ENCODE measurements at places on chromosomes 7 and 10.

GRCh38 chr10:104893701-104894100 is 252.6 kb downstream of the SORCS3 start:
- DNase-seq: no peak

GRCh38 chr10:77979221-77979620 is 50.1 kb downstream of the POLR3A start:
- DNase-seq: no peak

- peak; percentile 32 for DNase-seq
These were observed 142.1 kb downstream of the STK31 start for GRCh38 chr7:23852135-23852534.

- no peak for DNase-seq
These were observed 116.8 kb downstream of the LARP4B start for GRCh38 chr10:814536-815302.

DNA sequence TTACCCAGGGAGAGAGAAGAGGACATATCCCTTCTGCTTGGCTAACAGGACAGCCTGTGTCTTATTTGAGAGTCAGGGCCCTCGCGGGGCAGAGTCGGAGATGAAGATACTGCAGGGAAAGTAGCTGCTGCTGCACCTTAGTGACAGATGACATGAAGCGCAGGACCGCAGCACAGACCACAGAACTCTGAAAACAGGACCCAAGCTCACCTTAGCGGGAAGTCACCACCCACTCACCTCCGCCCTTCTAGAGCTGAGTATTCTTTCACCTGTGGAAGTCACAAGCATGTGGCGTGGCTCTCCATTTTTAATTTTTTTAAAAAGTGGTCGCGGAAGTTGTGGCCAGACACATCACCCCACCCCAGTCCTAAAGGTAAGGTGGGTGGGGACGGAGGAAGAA is 191.4 kb downstream of the FAM107B start:
- no peak for DNase-seq

- DNase-seq: no peak
These were observed 4.4 kb upstream of the FAM107B start for GRCh38 chr10:14779001-14779651.
